ENCODE measurements at places on chromosomes 1 and 21. TPM values are rescaled to one million over a fixed set of nuclear protein-coding genes. Genes with fewer than 3 reads are reported as not detected.
A peak's percentile ranks its signal among the peaks of the same experiment; 100 is the strongest.

- DNase-seq: peak; percentile 97
Observed at GRCh38 chr1:169363046-169363730, 4.4 kb downstream of the NME7 start.

Gene TMEM51
- 6.1 TPM for total RNA-seq

Gene RBM11
- total RNA-seq: 0.17 TPM

GRCh38 chr21:33852485-33852884, 63.1 kb downstream of the ATP5PO start:
- DNase-seq: no peak

- no peak for DNase-seq
Observed at GRCh38 chr21:46537026-46537425, 67.9 kb downstream of the S100B start.

Gene HMCN1
- total RNA-seq: 12.3 TPM

Gene HSD3B1
- total RNA-seq: not detected

Data from fibroblast of lung (primary cell).